ENCODE measurements at places on chromosomes 13 and 19.
A peak's percentile ranks its signal among the peaks of the same experiment; 100 is the strongest.

GRCh38 chr13:25886438-25887214 lies 165.2 kb downstream of the SHISA2 start:
- no peak for DNase-seq

- DNase-seq, result no peak
These were observed 2.6 kb upstream of the DHRS12 start for GRCh38 chr13:51806566-51806965.

- DNase-seq, result no peak
These were observed 62.6 kb downstream of the SLC10A2 start for GRCh38 chr13:103003631-103004030.

GRCh38 chr13:79405501-79405830 lies 589 bp downstream of the RBM26 start:
- no peak for DNase-seq

DNA sequence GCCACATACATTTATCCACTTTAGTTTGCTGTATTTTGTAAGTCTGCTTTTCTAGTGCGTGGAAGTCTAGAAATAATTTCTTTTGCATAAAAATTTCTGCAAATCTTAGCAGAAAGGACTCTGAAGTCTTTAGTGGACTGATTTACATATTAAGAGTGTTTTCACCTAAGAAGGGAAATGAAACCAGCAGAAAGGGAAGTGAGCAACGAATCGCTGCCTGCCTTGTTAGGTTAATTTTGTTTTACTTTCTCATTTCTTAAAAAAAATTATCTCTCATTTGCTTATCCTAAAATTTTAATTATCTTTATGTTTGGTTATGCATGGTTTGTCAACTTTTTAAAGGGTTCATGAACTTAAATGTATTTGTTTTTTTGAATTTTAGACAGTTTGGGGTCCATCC lies 767 bp upstream of the GPR18 start:
- DNase-seq, result no peak

- no peak for DNase-seq
These were observed at the start of gene HDGFL2 for GRCh38 chr19:4472174-4472974. Gene HDGFL2, plus strand, starts transcription at chr19:4472297. Its CDS starts 54 bp downstream, at chr19:4472351.

GRCh38 chr19:2424686-2425621 lies 2.4 kb downstream of the TIMM13 start:
- no peak for DNase-seq

- peak; percentile 57 for DNase-seq
These were observed 4.1 kb downstream of the NDUFA3 start for GRCh38 chr19:54106716-54107115.

DNA sequence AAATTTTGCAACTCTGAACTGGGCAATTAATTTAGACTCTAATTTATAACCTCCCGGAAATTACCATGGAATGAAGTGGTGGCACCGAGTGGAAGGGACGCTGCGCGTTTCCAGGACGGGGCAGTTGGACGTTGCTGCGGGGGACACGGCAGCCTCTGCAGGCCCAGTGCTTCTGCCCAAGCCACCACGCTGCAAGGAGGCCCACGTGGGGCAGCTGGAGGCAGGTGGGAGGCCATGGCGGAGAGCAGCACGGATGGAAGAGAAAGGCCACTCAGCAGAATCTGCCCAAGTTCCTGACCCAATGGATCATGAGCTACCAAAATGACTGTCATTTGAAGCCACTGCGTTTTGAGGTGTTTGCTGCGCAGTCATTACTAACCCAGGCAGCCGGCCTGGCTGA lies 11.2 kb upstream of the ADPRHL1 start:
- DNase-seq, result no peak

- no peak for DNase-seq
These were observed 4.6 kb downstream of the FBXO17 start for GRCh38 chr19:38970664-38971532.

DNA sequence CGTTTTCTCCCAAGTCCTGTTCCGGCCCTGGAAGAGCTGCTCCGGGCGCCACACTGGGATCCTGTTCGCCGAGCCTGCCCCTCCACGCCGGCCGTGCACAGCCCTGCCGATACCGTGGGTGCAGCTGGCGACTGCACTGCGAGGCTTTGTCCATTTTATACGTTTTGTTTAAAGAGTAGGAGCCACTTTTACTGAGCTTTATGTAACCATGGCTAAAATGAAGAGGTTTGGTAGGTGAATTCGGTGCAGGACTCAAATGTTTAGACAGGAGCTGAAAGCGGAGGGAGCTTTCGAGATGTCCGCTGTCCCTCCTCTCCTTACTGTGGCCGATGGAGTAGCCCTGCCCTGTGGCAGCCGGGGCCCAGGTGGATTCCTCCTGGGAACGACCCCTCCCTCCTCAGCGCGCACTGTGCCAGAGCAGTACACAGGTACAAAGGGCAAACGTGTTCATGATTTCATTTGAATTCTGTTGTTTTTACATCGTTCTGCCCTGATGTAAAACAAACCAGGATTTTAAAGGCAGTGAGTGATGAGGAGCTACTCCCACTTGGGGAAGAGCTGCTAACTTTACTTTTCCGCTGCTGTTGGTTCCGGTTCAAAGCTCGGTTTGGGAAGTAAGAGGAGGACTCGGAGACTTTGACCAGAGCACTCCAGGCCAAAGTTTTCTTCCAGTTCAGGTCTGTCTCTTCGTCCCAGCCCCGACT lies 1.7 kb downstream of the COL4A2 start:
- DNase-seq, result no peak

DNA sequence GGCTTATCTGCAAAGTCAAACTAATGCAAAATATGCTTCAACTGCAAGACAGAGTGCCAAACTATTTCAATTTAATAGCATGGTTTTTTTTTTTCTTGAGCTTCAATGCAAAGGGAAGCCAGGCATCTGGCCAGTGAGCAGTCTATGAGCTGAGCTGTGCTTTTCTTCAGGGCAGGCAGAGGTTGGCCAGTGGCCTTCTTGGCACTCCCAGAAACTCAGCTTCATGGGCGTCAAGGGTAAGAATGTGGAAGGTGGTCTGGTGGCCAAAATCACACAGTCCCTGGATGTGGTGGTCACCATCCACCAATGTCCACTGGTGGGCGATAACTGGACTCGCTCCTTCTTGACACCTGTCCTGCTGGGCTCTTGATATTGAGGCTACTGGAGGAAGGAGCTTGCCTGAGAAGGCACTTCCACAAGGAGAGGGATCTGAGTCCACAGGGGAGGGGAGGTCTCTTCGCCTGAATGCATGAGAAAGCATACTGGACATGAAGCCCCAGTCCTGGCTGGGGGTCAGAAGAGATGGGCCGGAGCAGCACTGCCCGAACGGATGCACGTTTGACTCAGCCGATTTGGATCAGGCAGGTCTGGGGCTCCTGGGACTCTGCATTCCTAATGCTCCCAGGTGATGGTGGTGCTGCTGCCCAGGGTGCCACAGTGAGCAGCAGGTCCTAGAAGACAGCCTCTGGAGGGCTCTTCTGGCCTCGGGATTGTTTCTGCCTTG lies 17.1 kb downstream of the COL4A2 start:
- no peak for DNase-seq

DNA sequence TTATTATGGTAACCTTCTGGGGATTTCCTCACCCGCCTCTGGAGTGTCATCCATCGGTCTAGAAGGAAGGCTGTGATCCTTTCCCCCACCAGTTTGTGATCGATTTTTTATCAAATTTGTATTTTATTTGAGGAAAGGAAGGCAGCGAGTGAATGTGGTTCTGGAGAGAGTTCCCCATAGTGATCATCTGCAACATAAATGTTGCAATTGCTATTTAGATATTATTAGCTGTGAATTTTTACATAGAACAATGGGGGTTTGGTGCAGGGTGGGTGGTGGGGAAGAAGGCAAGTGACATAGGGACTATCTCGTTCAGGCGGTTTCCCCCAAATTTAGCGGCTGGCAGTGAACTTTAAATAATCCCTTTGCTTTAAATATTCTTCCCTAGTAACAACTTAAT lies 1.2 kb downstream of the CDK8 start:
- no peak for DNase-seq

DNA sequence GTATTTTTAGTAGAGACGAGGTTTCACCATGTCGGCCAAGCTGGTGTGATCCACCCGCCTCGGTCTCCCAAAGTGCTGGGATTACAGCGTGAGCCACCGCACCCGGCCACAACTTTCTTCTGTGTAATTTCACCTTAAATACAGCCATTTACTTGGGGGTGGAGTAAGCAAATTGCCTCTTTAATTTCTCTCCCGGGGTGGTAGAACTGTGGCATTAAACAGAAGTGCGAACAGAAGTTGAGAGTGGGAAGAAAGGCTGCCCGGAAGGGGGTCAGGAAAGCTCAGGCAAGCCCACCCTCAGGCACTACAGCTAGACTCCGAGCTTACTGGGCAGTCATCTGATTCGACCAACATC lies 475 bp upstream of the DNAJC15 start:
- no peak for DNase-seq

DNA sequence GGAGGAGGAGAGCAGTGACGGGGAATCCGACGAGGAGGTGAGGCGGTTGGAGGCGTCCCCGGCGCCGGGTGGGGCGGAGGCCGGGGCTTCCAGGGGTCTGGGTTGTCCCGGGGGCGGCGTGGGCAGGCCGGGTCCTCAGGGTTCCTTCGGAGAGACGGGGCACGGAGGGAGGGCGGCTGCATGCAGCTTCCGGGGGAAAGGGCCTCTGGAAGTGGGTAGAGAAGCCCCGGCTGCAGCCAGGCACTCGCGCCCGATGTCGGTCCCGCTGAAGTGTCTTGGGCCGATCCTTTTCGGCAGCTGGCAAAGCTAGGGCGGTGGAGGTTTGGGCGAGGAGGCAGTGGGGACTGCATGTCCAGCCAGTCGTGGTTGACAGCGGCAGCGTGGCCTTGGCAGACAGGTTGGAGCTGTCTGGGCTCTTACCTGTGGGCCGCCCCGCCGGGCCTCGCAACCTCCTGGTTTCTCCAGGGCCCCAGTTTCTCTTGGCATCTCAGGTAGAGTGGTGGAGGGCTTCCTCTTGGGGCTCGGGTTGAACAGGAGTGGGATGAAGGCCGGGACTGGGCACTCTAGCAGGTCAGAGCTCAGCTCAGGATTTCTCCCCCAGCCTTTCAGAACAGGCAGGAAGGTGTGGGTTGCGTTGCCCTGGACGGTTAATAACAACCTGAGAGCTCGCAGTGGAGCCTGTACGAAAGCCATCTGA lies 690 bp downstream of the KMT2B start:
- DNase-seq, result peak; percentile 85

- no peak for DNase-seq
These were observed 96.9 kb downstream of the WDFY2 start for GRCh38 chr13:51681037-51681678.

DNA sequence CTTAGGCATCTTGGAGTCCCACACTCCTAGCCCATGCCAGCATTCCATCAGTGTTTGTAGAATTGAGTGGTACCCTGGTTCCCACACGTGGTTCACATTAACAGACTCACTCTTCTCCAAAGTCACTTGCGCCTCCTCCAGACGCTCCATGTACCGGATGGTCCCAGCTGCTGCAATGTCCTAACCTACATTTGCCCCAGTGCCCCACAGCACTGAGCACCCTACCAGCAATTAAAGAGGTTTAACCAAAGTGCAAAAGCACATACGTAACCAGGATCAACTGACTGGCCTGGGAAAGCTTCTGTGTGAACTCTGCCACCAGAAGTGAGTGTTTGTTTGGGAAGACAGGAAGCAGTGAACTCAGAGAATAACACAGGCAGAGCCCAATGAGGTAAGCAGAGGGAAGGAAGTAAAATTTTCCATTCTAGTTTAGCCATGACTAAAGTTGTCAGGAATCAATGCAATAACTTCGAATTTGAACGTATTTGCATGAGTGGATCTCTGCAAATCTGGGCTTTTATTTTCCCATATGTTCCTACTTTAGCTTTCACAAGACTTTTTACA lies 7.3 kb upstream of the MEDAG start:
- DNase-seq, result no peak

DNA sequence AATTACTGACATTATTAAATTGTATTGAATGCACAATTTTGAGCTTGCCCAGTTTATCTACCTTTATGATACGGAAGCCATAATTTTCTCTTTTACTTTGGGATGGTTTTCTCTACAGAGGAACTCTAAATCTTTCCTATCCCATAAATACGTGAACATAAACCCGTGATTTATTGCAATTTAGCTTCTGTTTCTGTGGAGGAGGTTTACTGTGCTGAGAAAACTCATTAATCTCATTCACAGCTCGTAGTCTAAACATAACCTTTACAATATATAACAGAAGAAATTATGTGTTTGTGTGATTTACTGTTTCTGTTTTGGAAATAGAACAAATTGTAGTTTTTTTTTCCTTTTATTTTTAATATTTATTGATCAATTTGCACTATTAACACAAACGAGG lies 207.1 kb upstream of the PCDH9 start:
- DNase-seq, result no peak

GRCh38 chr19:46715975-46716671 lies 791 bp downstream of the PRKD2 start:
- DNase-seq, result peak; percentile 70

DNA sequence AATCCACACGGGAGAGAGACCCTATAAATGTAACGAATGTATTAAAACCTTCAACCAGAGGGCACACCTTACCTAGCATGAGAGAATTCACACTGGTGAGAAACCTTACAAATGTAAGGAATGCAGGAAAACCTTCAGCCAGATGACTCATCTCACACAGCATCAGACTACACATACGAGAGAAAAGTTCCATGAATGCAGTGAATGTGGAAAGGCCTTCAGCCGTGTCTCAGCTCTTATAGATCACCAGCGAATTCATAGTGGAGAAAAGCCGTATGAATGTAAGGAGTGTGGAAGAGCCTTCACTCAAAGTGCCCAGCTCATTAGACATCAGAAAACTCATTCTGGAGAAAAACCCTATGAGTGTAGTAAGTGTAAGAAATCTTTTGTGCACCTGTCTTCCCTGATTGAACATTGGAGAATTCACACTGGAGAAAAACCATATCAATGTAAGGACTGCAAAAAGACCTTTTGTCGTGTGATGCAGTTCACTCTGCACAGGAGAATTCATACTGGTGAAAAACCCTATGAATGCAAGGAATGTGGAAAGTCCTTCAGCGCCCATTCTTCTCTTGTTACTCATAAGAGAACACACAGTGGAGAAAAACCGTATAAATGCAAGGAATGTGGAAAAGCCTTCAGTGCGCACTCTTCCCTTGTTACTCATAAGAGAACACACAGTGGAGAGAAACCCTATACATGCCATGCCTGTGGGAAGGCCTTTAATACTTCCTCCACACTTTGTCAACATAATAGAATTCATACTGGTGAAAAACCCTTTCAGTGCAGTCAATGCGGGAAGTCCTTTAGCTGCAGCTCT lies 16.0 kb downstream of the ZNF582 start:
- no peak for DNase-seq

- no peak for DNase-seq
These were observed 171.2 kb downstream of the ITGBL1 start for GRCh38 chr13:101623470-101624209.

DNA sequence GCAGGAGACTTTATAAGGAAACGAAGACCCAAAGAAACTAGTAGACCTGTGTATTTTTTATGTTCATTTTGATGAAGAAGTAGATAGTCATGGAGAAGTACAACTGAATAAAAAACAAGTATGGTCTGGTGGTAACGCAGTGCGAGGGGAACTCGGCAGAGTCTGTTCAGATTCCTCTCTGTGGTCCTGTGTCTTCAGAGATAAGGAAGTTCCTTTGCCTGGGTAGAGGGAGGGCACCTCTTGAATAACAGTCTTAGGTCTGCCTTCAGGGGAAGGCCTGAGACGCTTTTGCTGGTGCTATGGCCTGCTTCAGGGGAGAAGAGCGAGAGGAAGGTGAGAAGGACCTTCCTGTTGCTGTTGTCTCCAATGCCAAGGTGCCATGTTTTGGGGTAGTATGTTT lies 25.9 kb upstream of the SLC46A3 start:
- DNase-seq, result no peak

Measured in activated effector memory CD4-positive, alpha-beta T cell treated with anti-CD3 and anti-CD28 coated beads, Interleukin-2, amount 50 U/mL, for 16 hours (primary cell).